Liver (tissue), 10 donors: ENCODE measurements at places on chromosomes 6 and 20. TPM values are rescaled to one million over a fixed set of nuclear protein-coding genes. Genes with fewer than 3 reads are reported as not detected.

Gene OPRM1
- not detected for polyA plus RNA-seq

Gene IRAK1BP1
- 0.46 TPM for polyA plus RNA-seq

Gene HDGFL1
- not detected for polyA plus RNA-seq

Gene HLA-DOA
- polyA plus RNA-seq: 0.69 TPM

Gene ZGPAT
- 26.2 TPM for polyA plus RNA-seq

Gene RIPPLY2
- polyA plus RNA-seq: not detected
